Stimulated activated CD4-positive, alpha-beta T cell treated with anti-CD3 and anti-CD28 coated beads, Interleukin-15, amount 100 ng/mL, for 1 hour (primary cell): ENCODE measurements at places on chromosomes 2 and 18.

- DNase-seq: peak; percentile 36
Measured at GRCh38 chr2:241950413-241951315, 81.1 kb downstream of the RTP5 start.

DNA sequence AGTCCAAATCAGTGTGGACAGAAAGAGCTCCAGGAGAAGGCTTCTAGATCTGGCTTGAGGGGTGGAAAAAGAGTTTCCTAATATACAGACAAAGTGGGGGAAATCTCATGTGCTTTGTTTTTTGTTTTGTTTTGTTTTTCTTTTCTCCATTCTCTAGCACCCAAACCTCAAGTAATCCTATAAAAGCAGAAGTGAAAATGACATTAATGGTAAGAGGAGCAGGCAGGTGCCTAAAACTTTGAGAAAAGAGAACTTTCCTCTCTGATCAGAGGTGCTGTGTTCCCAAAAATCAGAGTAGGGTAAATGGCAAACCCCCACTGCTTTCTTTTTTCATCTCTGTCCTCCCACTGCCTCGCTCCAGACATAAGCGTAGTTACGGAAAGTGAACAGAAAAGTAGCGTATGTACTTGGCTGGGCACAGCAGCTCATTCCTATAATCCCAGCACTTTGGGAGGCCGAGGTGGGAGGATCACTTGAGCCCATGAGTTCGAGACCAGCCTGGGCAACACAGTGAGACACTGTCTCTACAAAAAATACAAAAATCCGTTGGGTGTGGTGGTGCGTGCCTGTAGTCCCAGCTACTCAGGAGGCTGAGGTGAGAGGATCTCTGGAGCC lies 77.8 kb downstream of the FAM161A start:
- no peak for DNase-seq

GRCh38 chr2:126832014-126832413 lies 66.7 kb upstream of the TEX51 start:
- DNase-seq: no peak

DNA sequence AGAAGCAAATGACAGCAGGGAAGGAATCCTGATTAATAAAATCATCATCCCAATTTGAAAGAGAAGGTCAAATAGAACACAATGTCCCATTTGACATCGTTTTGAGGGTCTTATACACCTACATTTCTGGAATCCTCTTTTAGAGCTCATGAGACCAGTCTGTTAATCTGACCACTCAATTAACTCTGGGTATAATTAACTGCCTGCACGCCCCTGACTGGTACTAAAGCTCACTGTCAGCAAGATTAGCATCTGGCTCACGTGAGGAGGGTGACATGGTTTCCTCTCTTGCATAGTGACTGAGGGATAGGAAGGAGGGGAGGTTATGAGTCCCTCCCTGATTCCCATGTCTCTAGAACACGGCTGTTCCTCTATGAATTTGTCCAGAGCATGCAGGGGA lies 124.3 kb downstream of the ICOS start:
- no peak for DNase-seq

GRCh38 chr18:62323483-62324180 lies 1.5 kb upstream of the TNFRSF11A start:
- DNase-seq: no peak

GRCh38 chr2:88227446-88227845 lies 57.3 kb downstream of the THNSL2 start:
- no peak for DNase-seq

GRCh38 chr2:231936491-231936890 lies 10.3 kb upstream of the NPPC start:
- DNase-seq: no peak

DNA sequence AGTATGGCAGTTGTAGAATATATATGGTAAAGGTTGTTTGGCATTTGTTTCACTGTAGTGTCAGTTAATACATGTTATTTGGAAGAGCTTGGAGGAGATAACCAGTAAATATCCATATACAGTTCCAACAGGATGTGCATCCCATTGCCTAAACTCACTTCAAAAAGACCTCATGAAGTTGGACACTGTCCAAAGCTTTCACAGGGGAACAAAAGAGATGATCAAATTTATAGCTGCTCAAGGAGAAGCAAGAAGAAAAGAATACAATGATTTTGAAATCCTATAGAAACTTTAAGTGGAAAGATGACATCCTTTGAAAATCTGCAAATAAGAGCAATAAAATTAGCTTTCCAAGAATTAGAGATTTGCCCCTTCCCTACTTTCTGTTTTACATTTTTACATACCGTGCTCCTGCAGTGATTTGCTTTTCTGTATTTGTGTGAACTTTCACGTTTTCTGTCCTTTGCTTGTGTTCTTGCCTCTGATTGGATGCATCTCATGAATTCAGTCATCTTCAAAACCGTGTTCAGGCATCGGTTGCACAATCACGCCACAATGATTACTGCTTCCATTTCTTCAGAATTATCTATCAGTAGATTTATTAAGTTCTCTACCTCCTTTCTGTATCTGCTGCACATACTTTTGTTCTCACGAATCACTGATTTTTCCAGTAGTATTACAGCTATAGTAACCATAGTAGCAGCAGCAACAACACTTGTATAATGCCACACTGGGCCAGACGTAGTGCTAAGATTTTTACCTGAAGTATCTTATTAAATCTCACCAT lies 83.8 kb downstream of the PARD3B start:
- DNase-seq: no peak

GRCh38 chr18:79554945-79555645 lies 124.5 kb upstream of the CTDP1 start:
- DNase-seq: no peak

DNA sequence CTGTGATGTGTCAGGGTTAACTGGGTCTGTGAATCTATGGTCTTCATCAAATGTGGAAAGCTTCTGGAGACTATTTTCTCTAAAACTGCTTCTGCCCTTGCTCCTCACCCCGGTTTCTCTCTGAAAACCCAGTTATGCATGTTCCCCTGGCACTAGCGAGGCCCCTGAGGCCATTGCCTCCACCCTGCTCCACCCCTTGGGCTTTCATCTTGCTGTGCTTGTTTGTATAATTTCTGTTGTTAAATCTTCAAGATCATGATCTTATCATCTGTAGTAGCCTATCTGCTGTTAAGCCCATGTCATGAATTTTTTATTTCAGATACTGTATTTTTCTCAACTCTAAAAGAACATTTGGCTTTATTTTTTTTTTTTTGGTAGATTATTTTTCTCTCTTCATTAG lies 14.9 kb upstream of the ANO7 start:
- no peak for DNase-seq

DNA sequence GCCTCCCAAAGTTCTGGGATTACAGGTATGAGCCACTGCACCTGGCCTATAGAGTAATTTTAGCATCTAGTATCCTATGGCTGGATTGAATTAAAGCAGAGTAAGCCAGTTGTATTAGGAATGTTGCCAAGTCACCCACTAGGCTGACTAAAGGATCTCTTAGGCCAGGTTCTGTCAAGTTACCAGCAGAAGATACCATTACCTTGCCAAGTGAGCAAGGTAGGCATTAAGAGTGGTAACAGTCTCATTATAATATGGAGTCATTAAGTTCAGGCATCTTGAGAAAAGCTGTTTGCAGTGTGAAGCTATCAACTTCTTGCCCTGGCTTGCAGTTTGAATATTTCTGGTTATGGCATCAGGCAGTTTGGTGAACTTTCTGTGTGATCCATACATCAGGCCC lies 37.0 kb upstream of the MTCL1 start:
- DNase-seq: no peak

DNA sequence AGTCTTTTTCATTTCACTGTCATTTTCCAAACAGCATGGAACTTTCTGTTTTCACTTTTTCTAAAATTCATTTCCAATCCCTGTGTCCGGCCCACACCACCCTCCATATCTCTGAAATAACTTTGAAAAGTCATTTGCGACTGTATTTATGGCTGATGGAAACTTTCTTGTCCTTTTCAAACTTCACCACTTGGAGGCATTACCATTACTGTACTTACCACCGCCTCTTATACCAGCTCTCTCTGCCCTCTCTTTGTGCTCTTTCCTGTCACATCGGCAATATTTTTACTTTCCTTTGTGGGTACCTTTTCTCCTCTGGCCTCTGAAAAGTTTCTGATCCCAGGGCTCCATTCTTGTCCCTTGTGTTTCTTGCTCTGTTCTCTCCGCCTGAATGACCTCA lies 39.5 kb upstream of the IL1RL1 start:
- DNase-seq: no peak

- no peak for DNase-seq
Measured at GRCh38 chr2:216031960-216032689, 18.8 kb upstream of the MREG start.

GRCh38 chr2:109374548-109375130 lies 239.1 kb downstream of the SEPTIN10 start:
- no peak for DNase-seq

DNA sequence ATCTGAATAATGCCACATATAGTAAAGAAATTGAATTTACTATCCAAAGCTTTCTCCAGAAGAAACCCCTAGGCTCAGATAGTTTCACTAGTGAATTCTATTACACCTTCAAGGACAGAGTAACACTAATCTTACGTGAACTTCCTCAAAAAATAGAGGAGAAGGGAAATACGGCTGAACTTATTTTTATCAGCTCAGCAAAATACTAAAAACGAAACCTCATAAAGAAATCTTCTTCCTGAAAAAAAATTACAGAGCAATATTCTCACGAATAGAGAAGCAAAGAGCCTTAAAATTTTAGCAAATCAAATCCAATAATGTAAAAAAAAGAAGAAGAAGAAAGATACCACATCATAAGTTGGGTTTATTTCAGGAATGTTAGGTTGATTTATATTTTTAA lies 14.7 kb downstream of the CAPN13 start:
- no peak for DNase-seq

- DNase-seq: no peak
Measured at GRCh38 chr2:169300636-169301530, 61.5 kb downstream of the LRP2 start.

DNA sequence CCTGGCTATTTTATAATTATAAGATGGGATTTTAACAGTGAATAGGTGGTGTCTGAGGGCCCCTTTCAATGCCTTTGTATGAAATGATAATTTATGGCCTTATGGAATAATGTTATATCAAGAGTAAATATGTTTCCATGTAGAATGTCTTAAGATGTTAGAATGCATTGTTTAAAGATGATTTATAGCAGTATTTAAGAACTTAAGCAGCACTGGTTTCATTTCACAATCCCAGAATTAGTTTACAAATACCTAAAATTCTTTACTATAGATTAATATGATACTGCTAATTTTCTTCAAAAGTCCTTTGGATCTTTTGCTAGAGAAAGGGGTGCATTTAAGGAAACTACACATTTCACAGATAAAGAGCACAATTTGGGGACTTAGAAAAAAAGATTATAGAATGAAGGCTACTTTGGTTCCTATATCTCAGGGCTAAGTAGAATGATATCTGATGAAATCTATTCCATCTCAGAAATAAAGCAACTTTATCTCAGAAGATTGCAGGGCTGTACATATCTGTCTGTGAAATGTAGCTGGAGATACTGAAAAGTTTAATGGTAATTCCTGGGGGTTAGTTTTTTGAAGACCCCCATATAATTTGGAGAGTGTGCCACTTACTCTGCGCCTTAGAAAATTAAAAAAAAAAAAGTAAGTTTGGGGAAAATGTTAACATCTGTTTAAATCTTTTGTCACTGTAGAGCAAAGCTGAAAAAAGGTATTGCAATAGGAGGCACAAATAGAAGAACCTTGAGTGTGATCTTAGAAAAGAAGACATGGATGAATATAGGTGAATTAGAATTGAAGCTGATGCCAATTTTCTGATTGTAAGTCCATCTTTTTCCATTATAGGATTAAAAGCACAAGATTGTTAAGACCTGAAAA lies 123.4 kb downstream of the GULP1 start:
- DNase-seq: no peak
